Stimulated activated CD4-positive, alpha-beta T cell treated with anti-CD3 and anti-CD28 coated beads, Interleukin-1b, Interleukin-23, amount 100 ng/mL, for 48 hours (primary cell): ENCODE measurements at places on chromosomes 12 and 14.

GRCh38 chr14:81565441-81566290 lies 32.0 kb upstream of the SEL1L start:
- no peak for DNase-seq

GRCh38 chr14:105529319-105529568 lies 2.9 kb downstream of the TMEM121 start:
- no peak for DNase-seq

DNA sequence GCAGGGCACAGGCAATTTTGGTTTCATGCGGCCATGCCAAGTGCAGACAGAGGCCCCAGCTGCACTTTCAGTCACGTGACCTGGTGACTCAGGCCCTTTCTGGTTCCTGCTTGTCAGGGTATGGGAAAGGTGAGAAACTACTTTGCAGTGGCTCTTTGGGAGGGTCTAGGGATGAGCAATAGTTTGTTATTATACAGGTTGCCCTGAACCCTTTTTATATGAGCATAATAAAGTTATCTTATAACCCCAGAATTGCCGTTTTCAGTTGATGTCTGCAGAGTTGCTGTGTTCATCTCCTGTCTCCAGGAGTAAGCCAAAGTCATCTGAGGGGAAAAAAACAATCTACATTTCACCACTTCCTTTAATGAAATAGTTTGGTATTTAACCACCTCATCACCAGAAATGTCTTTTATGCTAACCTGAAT lies 30.9 kb upstream of the EMP1 start:
- DNase-seq = peak; percentile 88

- no peak for DNase-seq
These were observed 84.8 kb downstream of the FBXL14 start for GRCh38 chr12:1509413-1510052.

DNA sequence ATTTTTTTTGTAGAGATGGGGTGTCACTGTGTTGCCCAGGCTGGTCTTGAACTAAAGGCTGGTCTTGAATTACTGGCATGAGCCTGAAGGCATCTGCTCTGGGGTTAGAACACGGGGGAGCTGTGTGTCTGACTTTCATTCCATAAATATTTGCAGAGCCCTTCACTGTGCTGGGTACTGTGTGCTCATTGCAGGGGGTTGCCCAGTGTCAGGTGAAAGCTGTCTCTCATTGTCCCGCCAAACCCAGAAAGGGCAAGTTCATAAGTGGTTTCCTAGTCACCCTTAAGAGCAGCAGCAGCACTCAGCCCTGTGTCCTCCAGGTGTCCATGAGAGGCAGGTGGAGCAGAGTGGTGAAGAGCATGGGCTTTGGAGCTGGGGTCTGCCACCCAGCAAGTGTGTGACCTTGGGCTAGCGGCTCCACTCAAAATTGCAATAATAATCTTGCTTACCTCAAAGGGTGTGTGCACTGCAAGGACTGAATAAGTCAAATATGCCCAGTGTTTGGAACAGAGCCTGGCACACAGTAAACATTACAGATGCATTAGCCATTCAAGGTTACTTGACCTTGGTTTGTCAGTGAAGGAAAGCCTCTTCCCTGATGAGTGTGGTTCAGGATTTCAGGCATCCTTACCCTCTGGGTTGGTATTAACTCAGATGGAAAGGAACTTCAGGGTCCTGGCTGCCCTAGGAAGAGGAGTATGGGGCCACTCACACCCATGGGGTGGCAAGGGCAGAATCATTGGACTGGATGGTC lies 4.4 kb upstream of the SMIM41 start:
- DNase-seq = no peak

- DNase-seq = no peak
These were observed 201.2 kb downstream of the NELL2 start for GRCh38 chr12:44674875-44675274.

DNA sequence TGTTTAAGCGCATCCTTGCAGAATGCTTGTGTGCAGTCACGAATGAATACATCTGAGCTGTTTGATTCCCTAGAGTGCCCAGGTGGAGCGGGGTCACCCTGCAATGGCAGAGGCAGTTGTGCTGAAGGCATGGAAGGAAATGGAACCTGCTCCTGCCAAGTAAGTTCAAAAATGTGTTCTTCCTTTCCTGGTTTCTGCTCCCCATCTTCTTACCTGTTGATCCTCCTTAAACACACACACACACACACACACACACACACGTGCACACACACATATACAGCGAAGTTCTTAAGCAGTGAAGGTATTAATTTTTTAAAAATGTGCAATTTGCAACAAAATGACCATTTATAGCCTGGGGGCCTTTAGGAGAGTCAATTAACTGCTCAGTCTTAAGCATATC lies 33.3 kb downstream of the STAB2 start:
- DNase-seq = no peak

GRCh38 chr14:68791902-68792677 lies 777 bp downstream of the ZFP36L1 start:
- peak; percentile 42 for DNase-seq

DNA sequence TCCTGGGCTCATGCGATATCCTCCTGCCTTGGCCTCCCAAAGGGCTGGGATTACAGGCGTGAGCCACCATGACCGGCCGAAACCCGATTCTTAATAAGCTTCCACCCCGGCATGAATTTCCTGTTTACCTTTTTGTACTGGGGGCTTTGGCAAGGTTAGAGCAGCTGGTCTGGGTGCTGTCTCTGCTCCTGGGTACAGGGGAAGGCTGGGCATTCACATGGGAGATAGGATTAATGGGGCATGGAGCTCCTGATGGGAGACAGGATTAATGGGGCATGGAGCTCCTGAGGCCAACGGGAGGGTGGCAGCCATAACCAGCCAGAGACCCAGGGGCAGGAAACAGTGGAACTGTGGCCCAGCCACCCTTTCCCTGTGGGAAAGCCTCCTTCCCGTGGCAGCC lies 69.5 kb upstream of the DICER1 start:
- no peak for DNase-seq

DNA sequence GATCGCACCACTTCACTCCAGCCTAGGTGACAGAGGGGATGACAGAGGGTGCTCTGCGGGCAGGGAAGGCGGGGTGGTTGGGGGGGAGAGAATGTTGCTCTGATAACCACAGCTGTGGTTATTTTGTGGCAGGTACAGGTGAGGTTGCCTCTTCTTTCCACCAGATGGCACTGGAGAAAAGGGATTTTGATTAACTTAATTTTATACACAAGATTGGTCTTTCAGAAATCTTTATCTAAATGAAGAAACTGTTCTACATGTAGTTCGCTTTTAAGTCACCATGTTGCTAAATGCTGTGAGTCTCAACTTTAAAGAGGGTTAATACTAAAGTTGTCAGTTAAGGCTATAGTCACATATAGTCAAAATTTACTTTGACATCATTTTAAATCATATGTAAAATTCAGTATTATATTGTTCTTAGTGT lies 25.7 kb downstream of the FGF23 start:
- peak; percentile 30 for DNase-seq

- peak; percentile 93 for DNase-seq
These were observed 3.0 kb downstream of the EVL start for GRCh38 chr14:100067971-100068959.

GRCh38 chr14:72547999-72548398 lies 345.9 kb downstream of the DPF3 start:
- DNase-seq = no peak

GRCh38 chr12:109588461-109589239 lies 15.1 kb downstream of the MVK start:
- no peak for DNase-seq

- DNase-seq = no peak
These were observed 21.9 kb downstream of the SLCO1C1 start for GRCh38 chr12:20716985-20717384.

- DNase-seq = no peak
These were observed 37.0 kb upstream of the FRMD6 start for GRCh38 chr14:51614707-51615106.

DNA sequence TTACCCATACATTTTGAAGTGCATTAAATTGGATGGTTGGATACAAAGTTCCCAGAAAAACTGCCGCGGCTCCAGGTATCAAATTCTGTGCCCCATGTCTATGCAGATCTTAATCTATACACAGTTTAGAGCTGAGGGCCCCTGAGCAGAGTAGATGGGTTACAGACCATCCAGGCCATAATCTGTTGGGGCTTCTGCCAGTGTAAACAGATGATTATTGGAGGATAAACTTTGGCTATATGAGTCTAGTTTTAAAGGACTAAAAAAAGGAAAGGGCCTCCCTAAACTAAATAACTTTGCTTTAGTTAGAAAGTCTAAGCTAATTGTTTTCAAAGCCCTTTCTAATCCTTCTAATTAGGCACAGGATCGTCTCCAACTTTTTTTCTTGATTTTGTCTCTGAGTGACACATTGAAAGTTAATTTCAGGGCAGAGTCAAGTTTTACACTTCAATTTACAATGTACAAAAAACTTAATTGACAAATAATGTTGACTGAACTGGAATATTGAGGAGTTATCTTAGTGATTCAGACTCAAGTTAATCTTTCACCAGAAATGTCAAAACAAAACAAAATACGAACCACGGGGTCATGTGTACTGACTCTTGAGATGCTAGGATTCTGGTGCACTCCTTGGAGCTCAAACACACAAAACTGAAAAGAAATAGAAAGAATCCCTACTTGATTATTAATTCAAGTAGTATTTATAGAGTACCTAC lies 133.9 kb upstream of the SCAF11 start:
- no peak for DNase-seq

GRCh38 chr12:95259368-95259767 lies 41.8 kb downstream of the VEZT start:
- no peak for DNase-seq

DNA sequence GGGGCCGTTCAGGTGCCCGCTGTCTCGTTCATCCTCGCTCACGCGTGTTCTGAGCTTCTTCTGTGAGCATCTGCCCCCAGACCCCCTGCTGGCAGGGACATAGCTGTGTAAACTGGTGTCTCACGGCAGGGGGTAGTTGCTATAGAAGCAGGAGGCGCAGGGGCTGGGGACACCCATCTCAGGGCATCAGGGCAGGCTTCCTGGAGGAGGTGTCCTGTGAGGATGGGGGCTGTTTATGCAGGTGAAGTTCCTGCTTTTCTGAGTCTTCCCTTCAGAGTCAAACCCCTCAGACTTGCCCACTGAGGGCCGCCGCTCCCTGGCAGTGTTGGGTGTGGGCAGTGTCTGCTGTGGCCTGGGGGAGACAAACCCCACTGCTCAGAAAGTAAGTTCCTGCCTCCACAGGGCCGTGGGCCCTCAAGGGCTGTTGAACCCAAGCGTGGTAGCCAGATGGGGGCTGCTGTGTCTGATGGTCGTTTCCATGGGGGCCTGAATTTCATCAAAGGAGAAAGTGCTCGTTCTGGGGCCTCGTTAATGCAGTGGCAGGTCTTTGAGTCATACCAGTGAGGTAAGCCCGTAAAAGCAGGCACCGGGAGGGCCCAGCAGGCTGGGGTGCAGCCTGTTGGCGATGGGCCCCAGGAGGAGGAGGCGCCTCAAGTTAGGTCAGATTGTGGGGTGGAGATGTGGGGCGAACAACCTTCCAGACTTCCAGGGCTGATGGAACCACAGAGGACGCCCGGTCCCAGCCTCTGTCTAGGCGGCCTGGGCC lies 23.4 kb downstream of the KIF26A start:
- no peak for DNase-seq

- no peak for DNase-seq
These were observed 7.6 kb upstream of the RNF34 start for GRCh38 chr12:121392325-121392716.

DNA sequence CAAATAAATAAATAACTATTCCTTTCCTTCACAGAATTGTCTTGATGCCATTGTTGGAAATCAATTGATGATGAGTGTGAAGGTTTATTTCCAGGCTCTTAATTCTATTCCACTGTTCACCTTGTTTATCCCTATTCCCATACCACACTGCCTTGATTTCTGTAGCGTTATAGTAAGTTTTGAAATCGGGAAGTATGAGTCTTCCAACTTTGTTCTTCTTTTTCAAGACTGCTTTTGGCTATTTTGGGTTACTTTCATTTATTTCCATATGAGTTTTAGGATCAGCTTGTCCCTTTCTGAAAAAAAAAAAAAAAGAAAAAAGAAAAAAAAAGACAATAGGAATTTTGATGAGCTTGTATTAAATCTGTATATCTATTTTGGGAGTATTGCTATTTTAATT lies 9.3 kb upstream of the CDK2AP1 start:
- DNase-seq = no peak

- no peak for DNase-seq
These were observed 7.4 kb upstream of the GABARAPL1 start for GRCh38 chr12:10205220-10205807.

- no peak for DNase-seq
These were observed 39.5 kb downstream of the GPR65 start for GRCh38 chr14:88044444-88044758.

GRCh38 chr14:104114421-104115130 lies 23.8 kb upstream of the KIF26A start:
- DNase-seq = peak; percentile 0

GRCh38 chr12:754851-755562 lies 2.6 kb downstream of the WNK1 start:
- DNase-seq = peak; percentile 10

DNA sequence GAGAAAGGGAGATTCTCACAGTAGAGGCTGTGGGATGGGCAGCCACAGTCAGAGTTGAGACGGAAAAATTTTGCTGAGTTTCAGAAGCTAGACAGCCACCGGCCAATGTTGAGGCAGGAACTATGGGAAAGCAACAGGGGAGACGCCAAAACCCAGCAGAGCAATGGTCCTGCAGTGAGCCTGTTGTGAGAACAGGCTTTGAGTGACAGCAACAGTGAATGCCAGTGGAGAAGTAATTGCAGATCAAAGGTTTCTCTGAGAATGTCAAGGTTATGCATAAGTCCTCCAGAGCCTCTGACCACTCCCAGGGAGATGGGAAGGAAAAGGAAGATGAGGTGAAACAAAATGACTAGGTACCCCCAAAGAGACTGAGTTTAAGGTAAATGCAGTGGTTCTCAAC lies 54.2 kb upstream of the DAAM1 start:
- DNase-seq = no peak

- DNase-seq = no peak
These were observed 1.9 kb downstream of the FAM186A start for GRCh38 chr12:50394469-50395029.

- DNase-seq = no peak
These were observed 99.2 kb downstream of the PHETA1 start for GRCh38 chr12:111269718-111270117.
